ENCODE measurements at places on chromosomes 2 and 18.
A peak's percentile ranks its signal among the peaks of the same experiment; 100 is the strongest.

- no peak for DNase-seq
Measured at GRCh38 chr2:46615986-46616485, 136.7 kb downstream of the TMEM247 start.

DNA sequence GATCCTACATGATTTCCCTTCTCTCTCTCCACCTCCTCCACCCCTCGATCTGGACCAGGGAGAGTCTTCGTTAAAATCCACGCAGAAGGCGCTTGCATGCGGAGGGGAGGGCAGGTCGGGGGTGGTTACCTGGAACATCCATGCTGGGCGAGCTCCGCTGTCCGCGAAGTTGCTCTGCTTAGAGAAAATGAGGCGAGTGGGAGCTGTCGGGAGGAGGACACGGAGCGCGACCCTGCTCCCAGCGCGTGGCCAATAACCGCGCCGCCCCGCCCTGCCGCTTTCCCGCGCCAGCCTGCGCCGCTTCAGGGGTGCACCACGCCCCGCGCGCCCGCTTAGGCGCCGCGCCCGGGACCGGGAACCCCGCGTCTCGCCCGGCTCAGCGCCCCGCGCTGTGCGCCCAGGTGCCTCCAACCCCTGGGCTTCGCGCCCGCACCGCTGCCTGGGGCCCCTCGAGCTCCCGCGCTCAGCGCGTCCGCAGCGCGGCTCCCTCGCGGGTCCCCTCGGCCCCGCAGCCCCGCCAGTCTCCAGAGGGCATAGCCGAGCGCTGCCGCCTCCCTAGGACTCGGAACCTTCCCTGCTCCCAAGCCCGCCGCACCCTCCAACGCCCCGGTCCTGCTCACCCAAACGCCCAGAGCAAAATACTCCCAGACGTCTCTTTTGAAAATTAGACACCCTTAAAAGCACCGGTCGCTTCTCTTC lies 636 bp downstream of the CBLN2 start:
- DNase-seq = no peak

- DNase-seq = no peak
Measured at GRCh38 chr2:184611361-184612085, 13.2 kb downstream of the ZNF804A start.

GRCh38 chr18:74006143-74006542 lies 141.5 kb downstream of the FBXO15 start:
- DNase-seq = no peak

- DNase-seq = no peak
Measured at GRCh38 chr2:19887510-19887909, 14.3 kb downstream of the TTC32 start.

DNA sequence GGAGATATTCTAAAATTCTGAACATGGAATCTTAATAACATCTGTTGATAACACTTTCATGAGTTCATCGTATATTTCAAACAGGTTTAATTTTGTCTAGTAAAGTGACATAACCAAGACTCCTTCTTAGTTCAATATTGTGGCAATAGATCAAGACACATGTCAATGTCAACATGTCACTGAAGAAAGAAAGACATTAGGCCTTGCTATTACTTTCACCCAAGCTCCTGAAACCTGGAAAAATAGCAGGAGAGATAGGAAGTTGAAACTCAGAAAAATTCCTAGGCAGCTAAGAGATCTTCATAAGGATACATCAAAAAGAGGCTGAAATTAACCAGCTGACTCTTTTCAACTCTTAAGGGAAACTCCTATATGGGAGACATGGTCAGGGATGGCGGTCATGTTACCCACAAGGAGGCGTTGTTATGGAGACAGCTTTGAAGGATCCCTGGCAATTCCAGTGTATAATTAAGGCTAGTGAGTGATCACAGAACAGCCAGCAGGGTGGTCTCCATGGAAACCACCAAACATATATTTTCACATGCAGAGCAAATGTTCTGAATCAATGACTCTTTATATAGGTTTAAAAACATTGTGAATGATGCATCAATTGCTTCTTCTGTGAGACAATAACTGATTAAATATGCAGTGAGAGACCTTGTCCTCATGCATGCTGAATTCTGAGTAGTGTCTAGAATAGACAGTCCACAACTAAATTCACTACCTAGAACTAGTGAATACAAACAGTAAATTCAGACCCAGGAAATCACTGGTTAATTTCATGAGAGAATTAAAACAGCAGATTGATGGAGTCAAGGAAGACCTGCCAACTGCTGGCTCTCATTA lies 115.3 kb upstream of the RIOK3 start:
- DNase-seq = peak; percentile 74

- no peak for DNase-seq
Measured at GRCh38 chr18:78673516-78674321, 305.9 kb upstream of the SALL3 start.

DNA sequence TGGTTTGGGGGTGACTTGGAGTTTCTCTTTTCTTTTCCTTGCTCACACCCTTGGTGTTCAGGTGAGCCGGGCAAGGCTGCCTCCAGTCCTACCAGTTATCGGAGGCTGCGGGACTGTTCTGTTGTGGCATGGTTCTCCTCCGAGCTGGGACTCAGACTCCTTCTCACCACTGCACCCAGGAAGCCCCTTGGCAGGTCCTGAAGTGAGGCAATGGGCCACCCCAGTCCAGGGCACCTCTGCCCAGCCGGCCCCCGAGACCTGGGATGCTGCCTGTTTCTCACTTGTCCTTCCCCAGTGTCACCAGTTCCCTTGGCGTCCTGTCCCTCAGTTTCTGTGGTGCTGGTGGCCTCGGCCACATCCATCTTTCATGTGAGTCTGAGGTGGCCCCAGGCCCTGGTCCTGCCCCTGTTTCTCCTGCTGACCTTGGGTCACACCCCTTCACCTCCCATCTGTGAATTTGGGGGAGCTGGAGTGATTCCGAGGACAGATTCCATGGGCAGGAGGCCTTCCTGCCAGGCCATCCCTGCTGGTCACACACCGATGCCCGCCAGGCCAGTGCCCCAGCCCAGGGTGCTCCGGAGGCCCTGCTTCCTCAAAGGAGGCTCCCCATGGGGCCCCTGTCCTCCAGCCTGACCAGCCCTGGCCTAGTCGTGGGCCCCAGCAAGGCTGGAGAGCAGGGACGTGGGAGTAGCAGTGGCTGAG lies 6.6 kb upstream of the KLHL30 start:
- peak; percentile 49 for DNase-seq

DNA sequence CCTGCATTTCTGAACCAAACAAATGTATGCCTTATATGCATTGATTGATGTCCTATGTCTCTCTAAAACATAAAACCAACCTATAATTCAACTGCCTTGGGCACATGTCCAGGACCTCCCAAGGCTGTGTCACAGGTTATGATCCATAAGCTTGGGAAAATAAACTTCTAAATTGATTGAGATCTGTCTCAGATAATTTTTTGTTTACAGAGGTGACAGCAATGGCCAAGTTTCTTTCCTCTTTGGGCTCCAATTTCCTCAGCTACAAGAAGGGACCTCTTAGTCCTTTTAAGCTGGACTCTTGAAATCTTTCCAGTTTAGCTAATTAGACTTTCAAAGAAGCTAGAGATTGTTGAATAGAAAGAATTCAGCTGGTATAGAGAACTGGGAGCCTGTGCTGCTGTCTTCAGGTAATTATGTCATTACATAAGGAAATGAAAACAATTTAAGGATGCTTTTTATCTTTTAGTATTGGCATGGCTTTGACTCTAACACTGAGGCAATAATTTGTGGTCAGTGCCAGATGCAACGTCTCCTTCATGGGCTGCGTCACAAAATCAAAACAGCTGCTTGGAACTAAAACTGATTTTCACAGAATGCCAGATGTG lies 412.1 kb upstream of the TRIB2 start:
- DNase-seq = no peak

DNA sequence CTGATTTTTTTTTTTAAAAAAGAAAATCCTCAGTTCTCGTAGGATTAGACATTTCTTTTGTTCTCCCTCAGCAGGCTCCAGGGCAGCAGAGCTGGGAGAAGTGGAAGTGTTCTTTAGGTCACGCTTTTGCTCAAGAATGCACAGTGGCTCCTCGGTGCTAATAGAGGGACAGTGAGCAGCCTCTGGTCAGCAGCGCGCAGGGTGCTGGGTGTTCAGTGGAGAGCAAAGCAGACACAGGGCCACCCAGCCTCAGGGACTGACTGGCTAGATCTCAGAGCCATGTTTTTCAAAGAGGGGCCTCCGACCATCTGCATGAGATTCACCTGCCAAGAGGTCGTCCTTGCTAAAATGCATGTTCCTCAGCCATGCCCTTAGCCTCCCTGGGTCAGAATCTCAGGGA lies 218.8 kb downstream of the HAUS1 start:
- DNase-seq = no peak

DNA sequence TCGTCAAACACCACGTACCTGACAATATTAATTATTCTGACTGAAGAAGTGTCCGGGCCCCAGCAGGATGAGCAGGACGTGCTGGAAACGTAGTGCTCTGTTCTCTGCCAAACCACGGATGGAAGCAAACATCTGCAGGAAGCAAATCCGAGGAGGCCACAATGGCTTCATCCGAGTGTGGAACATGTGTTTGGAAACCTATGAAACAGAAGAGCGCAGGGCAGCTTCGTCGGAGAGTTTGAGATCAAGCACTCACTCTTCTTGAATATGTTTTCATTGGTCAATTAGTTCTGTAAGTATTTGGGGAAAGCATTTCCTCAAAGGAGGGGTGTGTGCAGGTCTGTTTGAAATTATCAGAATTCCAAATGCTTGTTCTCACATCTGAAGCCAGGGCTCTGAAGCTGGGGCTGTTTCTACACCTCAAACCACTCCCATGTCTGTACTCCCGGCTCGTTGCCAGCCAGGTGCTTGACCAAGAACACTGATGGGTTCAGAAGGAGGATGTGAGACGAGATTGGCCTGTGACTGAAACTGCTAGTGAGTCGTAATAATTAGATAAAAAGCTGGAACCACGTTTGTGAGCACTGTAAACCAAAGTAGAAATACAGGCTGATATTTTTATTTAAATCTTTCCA lies 356.6 kb upstream of the SALL3 start:
- DNase-seq = no peak

GRCh38 chr18:69981948-69982347 lies 34.3 kb upstream of the CD226 start:
- DNase-seq = no peak

DNA sequence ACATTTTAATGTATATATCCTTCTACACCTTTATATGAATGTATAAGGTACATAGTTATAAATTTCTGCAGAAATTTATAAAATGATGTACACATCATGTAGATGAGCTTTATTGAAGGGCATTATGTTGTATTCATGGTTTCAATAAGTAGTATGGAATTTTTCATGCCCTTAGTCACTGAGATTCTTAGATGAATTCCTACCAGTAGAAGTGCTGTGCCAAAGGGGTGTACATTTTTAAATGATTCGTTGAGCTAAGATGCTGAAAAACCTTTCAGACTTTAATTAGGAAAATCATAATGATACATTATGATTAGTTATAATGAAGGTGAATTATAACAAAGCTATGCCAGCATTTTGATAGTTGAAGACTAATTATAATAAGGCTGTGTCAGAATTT lies 115.2 kb downstream of the ZNF236 start:
- DNase-seq = no peak

Measured in islet precursor cell (in vitro differentiated cells).